Naive thymus-derived CD8-positive, alpha-beta T cell (primary cell): ENCODE measurements at places on chromosomes 3 and 15.

DNA sequence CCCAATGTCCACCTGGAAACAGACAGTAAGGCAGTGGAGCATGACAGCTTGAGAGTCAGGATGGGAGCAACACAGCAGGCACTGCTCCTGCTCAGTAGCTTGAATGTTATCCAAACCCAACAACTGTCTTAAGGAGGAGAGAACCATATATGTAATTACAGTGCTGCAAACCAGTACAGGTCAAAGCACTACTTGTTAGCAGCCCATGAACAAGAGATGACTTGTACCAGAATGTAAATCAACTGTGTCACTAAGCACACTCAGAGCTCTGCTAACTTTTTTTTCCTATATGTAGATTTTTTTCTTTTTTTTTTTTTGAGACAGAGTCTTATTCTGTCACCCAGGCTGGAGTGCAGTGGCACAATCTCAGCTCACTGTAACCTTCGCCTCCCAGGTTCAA lies 87.1 kb downstream of the ANO10 start:
- DNase-seq = no peak

DNA sequence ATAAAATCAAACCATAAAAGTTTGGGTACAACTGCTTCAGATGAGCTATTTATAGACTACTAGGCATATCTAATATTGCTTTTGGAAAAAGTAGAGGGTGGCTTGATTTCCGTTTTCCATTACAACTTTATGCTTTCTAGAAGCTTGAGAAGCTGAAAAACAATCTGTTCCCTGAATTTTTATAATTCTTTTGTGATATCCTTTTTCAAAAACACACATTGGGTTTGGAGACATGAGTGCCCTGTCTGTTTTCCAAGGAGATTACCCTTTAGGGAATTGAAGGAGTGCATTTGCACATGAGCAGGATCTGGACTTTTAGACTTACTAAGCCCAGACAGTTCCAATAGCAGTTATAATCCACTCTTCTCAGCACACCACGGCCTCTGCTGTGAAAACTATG lies 49.5 kb upstream of the FILIP1L start:
- DNase-seq = no peak

- DNase-seq = no peak
These were observed 42.6 kb downstream of the CCR4 start for GRCh38 chr3:32994045-32994444.

GRCh38 chr15:77440378-77440999 lies 19.8 kb downstream of the HMG20A start:
- no peak for DNase-seq

DNA sequence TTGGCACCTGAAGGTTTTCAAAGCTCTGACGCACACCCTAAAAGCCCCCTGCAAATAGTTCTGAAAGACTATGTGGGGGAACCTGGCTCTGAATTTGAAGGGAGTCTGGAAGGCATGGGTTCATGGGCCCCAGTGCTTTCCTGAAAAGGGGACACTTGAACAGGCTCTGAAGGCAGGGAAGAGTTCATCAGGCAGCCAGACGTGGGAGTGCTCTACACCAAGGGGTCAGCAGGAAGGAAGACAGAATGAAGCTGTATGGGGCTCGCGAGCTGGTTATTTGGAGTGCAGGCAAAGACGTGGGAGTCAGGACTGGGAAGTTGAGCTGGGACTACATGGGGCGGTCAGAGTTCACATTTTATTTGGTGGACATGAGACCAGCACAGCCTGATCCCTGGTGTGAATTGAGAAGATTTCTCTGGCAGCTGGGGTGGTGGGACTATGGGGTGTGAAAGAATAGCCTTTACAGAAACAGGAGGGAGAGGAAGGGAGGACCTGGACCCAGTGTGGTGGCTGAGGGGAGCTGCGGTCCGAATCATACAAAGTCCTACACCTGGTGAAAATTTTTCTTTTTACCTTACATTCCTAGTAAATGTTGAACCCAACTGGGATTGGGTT lies 12.6 kb downstream of the ABHD6 start:
- DNase-seq = no peak

DNA sequence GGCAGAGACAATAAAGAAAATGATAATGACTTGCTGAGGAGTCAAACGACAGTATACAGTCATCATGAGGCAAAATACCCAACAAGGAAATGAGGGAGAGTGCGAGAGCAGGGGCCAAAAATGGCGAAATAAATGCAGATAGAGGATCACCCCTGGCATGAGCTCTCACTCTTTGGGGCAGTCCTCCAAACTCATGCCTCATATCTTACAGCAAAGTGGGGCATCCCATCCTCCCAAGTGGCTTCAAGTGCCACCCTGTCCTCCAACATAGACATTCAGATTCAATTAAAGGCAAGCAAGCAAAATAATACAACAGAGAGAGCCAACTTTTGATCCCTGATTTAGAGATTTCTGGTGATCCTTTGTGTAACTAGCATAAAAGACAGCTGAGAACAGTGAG lies 278.4 kb downstream of the GBE1 start:
- no peak for DNase-seq

DNA sequence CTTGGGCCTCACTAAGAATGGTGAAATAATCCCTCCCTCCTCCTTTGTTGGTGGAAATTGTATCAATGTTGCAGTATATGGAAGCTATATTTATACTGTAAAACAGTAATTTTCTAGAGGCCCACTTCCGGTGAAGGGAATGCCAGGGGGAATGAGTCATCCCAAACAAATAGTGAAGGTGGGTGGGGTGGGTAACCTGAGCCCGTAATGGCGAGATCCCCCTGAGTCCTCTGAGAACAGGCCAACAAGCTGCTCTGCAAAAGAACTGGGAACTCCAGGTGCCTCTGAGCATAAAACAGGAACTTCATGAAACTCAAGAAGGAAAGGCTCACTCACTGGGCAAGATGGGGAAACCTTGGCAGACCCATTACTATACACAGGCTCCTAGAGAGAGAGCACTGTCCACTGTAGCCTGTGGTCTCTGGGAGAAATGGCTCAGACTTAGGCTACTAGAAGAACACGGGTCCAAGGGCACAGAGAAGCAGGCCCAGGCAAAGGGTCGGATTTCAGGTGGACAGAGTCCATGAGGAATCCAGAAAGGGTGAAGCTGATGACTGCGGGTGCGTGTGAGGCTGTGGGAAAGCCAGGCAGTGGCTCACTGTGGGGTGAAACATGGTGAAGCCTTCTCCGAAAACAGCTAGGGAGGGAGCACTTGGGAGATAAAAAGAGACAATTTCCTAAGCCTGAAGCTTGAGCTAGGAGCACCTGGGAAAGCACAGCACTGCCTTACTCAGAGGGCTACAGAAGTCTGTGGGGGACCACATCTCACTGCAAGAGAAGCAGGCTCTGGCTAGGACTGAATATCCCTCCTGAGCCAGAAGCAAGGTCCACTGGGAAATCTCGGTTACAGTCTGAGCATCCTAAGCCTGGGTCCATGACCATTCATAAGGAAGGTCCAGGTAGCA lies 19.8 kb downstream of the LARP6 start:
- DNase-seq = no peak

DNA sequence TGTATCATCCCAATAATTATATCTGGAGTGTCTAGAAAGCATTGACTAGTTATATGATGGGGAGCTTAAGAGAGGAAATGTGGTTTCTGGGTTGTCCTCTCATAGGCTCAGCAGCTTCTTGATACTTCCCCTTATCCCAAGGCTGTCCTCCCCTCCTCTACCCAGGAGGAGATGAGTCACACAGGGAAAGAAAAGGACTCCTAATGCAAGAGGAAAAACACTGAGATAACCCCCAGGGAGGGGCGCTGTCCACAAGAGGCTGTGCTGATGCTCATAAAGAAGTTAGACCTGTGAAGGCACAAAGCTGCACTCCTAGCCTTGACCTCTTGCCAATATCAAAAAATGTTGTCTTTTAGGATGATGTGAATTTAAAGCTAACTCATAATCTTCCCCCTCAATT lies 28.8 kb upstream of the GYG1 start:
- no peak for DNase-seq

DNA sequence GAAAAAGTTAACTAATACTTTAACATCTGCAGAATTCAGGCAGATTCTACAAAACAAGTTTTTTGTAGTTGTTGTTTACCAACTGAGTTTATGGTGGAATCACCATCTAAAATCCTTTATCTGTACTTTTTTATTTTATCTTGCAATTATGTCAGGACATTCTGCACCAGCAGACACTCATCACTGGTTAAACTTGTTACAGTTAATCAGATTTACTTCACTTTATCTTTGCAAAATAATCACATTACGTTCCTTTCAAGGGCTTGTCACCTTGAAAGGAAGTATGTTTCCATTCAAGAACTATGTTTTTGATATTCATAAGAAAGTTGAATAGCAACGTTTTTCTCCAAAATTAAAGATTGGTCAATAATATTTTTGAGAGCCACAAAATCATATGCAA lies 796.6 kb upstream of the ROBO1 start:
- no peak for DNase-seq

DNA sequence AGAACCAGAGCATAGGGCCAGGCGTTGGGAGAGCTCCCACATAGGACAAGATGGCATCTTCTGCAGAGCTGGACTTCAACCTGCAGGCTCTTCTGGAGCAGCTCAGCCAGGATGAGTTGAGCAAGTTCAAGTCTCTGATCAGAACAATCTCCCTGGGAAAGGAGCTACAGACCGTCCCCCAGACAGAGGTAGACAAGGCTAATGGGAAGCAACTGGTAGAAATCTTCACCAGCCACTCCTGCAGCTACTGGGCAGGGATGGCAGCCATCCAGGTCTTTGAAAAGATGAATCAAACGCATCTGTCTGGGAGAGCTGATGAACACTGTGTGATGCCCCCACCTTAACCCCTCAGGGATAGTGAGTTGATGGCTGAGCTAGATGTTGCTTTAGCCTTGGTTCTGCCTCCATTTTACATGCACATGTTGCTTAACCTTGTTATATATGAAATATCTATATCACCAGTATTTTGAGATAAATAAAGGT lies at the start of gene PYDC2:
PYDC2 (plus strand) TSS at position 51 of the 483 bp plus-strand sequence; CDS start at position 51, 0 bp downstream.
- no peak for DNase-seq

- no peak for DNase-seq
These were observed 18.2 kb downstream of the HRG start for GRCh38 chr3:186683979-186684378.

DNA sequence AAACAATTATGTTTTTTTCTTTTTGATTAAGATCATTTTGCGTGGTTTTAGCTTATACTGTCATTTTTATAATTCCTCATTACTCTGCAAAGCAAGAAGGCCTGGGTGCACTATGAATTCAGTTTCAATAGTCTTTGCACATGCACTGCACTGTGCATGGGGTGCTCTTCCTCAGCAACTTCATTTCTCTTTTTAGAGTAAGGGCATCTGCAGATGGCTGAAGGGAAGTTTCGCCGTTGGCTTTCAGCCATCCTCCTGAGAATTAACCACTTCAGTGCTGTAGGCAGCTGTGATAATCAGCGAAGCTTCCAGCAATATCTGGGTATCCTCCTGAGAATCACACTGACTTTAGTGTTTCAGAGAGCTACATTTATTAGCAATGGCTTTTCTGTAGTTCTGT lies 284.8 kb downstream of the GBE1 start:
- no peak for DNase-seq

DNA sequence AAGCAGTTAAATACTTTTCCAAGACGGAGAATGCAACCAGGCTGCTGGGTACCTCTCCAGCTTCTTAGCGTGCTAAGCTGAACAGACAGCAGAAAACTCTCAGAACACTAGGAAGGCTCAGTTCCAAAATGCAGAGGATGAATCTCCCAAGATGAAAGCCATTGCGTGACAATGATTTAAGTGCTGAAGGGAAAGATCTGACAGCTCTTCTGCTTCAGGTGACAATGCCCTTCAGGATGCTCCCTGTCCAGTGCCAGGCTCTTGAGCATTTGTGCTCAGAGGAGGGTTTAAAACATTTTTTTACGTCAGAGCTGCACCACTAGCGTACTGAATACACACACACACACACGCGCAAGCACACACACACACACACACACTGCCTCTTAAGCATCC lies 26.3 kb downstream of the ARHGEF3 start:
- no peak for DNase-seq
